ENCODE measurements at places on chromosomes 12 and 14.

- no peak for DNase-seq
Measured at GRCh38 chr14:97975962-97976361, 1178.8 kb downstream of the VRK1 start.

- DNase-seq, result peak; percentile 61
Measured at GRCh38 chr14:74913986-74914573, 9.0 kb downstream of the RPS6KL1 start.

GRCh38 chr14:64213086-64213485 lies 81.1 kb downstream of the ESR2 start:
- no peak for DNase-seq

GRCh38 chr12:720231-720941 lies 32.0 kb upstream of the WNK1 start:
- no peak for DNase-seq

DNA sequence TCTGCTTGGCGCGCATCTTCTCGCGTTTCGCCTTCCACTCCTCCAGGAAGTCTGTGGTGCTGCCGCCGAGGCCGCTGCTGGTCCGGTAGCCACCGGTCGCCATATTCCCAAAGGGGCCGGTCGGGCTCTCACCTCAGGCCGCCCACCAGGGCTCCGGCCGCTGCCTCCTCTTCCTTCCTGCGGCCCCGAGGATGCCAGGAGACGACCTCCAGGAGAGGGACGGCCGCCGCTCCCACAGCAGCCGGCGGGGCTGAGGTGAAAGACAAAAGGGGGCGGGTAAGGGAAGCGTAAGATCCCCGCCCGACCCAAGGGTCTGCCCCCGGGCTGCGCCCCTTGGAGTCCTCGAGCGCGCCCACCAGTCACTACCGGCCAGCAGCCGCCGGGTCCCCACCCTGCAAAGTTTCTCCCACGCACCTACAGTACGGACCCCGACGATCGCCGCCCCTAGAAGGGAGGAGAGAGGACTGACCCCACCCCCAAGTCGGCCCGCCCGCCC lies 574 bp downstream of the PAWR start:
- no peak for DNase-seq

DNA sequence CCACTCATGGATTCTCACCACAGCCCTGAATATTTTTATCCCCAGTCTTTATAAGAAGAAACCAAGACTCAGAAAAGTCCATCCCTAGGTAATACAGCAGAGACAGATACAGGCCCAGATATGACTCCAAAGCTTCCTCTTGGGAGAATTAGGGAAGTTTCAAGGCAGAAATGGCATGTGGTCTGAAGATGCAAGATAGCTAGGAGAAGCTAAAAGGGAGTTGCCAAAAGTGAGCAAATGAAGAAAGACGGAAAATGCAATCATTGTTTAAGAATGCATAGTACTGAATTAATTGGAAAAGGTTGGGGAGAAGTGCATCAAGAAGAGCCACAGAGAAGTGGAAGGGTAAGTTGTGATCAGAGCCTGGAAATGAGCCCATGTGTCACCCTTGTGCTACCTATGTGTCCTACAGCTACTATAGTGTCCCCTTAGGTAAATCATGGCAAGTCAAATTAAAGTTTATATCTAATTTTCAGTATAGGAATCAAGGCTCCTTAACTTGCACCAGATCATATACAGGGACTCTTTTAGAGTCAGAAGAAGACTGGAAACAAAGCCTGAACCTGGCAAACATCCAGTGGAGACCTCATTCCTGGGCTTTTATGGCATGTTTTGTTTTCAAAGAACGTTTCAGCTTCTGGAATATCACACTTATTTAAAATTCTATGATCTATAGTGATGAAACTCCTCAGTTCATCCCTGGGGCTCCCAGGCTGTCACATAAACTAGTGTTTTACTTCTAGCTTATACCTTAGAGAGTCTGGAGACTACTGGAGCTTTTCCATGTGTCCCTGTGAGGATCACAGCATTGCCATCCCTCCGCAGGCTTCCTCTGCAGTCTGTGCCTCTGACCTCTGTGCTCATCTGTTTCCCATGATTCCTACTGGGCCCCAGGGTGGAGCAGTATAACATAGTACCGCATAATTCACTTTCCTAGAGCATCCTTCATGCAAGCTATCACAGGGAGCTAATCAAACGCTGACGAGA lies 189.0 kb upstream of the CDKN3 start:
- no peak for DNase-seq

- DNase-seq, result no peak
Measured at GRCh38 chr12:5203720-5204119, 160.0 kb downstream of the KCNA5 start.

Measured in inflammatory macrophage treated with lipopolysaccharide for 1 hour (primary cell).